NCI-H460 (cell line): ENCODE measurements at places on chromosomes 1 and 21. TPM values are rescaled to one million over a fixed set of nuclear protein-coding genes. Genes with fewer than 3 reads are reported as not detected.

The PLPPR4 gene
- not detected in 2 replicates for total RNA-seq

The OR2W3 gene
- not detected in 2 replicates for total RNA-seq

The PRPF38A gene
- 9.4 and 11.9 TPM in 2 replicates for total RNA-seq

The WNT9A gene
- 0.06 and 0.10 TPM in 2 replicates for total RNA-seq

The TSTD1 gene
- 29.8 and 37.6 TPM in 2 replicates for total RNA-seq

The TUT4 gene
- total RNA-seq = 27.5 and 29.4 TPM in 2 replicates

The RAB3B gene
- total RNA-seq = 88.3 and 96.5 TPM in 2 replicates

The LINGO4 gene
- not detected in 2 replicates for total RNA-seq

The OR2T6 gene
- total RNA-seq = not detected in 2 replicates

The SELP gene
- total RNA-seq = not detected in 2 replicates

The TRIM33 gene
- total RNA-seq = 15.2 and 18.4 TPM in 2 replicates

The CLCA1 gene
- not detected in 2 replicates for total RNA-seq

GRCh38 chr1:8883491-8883890 is 5.0 kb upstream of the ENO1 start:
- no peak for DNase-seq

DNA sequence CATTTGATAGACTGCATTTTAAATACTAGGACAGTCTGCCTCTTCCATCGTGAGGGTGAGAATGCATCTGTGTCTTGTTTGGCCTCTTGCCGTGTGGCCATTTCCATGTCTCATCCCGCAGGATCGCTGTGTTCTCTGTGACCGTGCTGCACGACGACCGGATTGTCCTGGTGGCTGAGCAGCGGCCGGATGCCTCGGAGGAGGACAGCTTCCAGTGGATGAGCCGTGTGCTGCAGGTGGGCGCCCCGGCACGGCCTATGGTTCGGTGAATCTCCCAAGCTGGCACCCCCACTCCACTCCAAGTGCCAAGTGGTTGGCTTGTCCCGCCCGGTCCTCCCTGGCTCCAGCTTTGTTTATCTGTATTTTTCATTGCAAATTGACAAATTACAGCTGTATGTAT is 55.2 kb downstream of the S100B start:
- no peak for DNase-seq

GRCh38 chr1:15066191-15066590 is 87.4 kb upstream of the TMEM51 start:
- DNase-seq = no peak

DNA sequence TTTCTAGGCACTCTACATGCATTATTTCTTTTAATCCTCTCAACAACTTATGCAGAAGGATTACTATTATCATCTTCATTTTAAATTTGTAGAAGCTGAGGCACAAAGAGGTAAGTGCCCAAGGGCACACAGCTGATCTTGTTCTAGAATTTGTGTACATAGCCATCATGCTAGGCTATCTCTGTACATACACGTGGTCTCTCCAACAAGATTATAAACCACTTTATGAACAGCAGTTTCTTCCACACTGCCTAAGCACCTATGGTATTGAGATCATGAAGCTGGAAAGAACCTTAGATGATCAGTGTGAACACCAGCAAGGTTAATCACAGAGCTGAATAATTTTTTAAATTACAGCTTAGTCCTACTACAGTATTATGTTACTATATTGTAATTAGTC is 28.9 kb downstream of the UCHL5 start:
- DNase-seq = no peak

GRCh38 chr1:116089870-116090269 is 21.3 kb upstream of the MAB21L3 start:
- no peak for DNase-seq

GRCh38 chr1:19698181-19698580 is 33.5 kb downstream of the HTR6 start:
- no peak for DNase-seq

DNA sequence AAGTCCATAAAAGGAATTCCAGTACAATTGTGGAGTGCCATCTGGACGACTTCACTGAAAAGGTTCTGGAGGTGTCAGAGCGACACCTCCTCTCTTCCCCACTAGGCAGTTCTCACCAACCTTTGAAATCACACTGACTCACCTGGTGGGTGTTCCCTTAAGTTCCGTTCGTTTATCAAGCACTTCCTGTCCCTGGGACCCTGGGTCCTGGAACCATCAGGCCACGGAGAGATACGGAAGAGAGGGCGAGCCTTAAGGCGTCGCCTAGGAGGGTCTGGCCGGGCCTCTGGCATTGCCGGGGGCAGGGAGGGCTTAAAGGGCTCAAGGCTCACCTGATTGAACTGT is 317 bp downstream of the SPAG17 start:
- DNase-seq = no peak

DNA sequence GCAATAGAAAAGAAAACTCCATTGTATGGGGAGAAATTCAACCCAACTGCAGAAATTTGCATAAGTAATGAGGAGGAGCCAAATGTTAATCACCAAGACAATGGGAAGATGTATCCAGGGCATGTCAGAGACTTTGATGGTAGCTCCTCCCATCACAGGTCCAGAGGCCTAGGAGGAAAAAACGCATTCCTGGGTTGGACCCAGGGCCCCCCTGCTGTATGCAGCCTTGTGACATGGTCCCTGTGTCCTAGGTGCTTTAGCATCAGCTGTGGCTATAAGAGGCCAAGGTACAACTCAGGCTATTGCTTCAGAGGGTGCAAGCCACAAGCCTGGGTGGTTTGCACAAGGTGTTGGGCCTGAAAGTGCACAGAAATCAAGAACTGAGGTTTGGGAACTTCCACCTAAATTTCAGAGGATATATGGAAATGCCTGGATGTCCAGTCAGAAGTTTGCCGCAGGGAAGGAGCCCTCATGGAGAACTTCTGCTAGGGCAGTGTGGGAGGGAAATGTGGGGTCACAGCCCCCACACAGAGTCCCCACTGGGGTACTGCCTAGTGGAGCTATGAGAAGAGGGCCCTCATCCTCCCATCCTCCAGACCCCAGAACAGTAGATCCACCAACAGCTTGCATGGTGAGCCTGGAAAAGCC is 162.3 kb downstream of the TGFB2 start:
- no peak for DNase-seq

- DNase-seq = no peak
Observed at GRCh38 chr1:159823406-159823805, 3.3 kb upstream of the SLAMF8 start.

GRCh38 chr1:187788718-187789117 is 960.0 kb downstream of the PLA2G4A start:
- no peak for DNase-seq

DNA sequence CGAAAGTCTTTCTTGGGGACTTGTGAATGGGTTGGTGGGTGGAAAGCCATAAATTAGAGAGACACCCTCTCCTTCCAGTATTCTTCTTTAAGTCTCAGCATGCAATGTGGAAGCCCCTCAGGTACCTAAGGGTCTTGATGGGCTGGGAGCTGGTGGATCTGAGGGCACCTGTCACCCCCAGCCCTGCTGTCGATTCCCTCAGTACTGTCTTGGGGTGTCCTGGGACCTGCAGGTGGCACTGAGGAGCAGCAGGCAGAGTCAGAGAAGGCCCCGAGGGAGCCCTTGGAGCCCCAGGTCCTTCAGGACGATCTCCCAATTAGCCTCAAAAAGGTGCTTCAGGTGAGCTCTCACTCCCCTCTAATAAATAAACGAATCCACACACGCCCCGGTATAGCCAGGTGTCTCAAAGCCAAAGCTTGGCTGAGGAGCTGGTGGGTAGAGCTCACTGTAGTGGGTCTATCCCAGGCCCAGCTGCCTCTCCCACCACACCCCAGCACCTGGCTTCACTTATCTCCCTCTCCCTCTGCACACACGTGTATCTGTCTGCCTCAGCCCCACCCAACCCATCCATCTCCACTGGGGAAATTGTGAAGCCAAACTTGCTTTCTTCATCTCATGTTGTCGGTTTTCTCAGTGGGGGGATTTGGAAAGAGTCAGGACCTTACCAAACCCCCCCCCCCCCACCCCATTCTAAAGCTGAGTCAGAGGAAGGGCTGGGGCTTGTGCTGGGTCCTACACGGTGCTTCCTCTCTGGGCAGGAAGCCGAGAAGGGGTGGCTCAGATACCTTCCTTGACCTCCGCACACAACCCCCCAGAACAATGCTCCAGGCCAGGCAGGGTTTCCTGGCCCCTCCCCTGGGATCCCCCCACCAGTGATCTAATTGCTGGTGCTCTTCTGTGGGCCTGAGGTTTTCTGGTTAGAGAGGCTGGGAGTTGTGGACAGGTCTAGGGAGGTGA is 1.6 kb downstream of the ADAM15 start:
- DNase-seq = peak; percentile 51

DNA sequence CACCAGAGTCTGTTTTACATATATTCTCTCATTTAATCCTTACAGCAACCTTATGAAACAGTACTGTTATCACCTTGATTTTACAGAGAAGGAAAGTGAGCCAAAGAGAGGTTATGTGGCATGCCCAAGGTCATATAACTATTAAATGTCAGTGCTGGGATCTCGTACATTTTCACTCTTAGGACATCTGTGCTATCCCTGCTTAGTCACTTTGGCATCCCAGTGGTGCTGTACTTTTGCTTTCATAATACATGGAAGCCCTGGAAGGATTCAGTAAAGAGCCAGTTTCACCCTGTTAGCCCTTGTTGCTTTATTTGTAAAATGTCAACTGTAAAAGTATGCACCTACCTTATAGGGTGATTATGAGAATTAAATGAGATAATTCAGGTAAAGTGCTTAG is 104.4 kb downstream of the NFIA start:
- no peak for DNase-seq

DNA sequence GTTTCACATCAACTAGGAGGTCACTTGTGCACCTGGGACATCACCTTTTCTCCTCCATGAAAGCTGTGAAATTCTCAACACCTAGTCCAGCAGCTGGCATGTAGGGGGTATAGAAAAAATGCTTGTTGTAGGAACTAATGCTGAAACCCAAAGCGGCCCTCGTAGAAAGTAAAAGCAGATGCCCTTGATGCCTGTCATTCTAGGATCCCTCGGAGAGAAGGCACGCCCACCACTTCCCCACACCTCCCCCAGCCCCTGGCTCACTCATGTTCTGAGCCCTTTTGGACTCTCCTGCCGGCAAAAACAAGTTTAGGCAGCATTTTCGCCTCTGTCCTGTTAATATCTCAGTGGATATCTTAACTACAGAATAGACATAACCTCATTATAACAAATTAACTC is 36.5 kb downstream of the RIPK4 start:
- DNase-seq = no peak

GRCh38 chr1:5829414-5829813 is 162.8 kb downstream of the NPHP4 start:
- no peak for DNase-seq

GRCh38 chr1:225482421-225482950 is 54.6 kb upstream of the LBR start:
- DNase-seq = no peak

GRCh38 chr1:66296951-66297350 is 237.0 kb upstream of the SGIP1 start:
- no peak for DNase-seq

GRCh38 chr1:208183977-208184911 is 59.9 kb downstream of the PLXNA2 start:
- DNase-seq = peak; percentile 94

DNA sequence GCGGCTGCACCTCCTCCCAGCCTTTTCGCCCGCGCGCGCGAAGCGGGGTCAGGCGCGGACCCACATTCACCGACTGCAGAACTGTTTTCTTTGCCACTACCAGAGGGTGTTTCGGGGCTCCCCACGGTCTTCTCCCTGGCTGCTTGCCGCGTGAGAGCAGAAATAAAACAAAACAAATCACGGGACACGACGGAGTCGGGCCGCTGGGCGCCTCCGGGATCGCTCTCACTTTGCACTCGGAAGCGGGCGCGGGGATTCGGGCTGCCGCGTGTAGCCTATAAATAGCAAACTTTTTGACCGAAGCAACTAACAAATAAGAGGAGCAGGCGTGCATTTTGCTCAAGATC is 412.3 kb upstream of the ESRRG start:
- DNase-seq = no peak

- DNase-seq = no peak
Observed at GRCh38 chr1:96741335-96741734, 19.8 kb downstream of the PTBP2 start.

GRCh38 chr1:70720109-70720508 is 309.0 kb downstream of the CTH start:
- DNase-seq = no peak

GRCh38 chr1:3352299-3352951 is 102.0 kb upstream of the ARHGEF16 start:
- DNase-seq = no peak

GRCh38 chr1:29121516-29121935 is 2.2 kb downstream of the TMEM200B start:
- no peak for DNase-seq

- peak; percentile 65 for DNase-seq
Observed at GRCh38 chr1:31723828-31724359, 20.1 kb upstream of the COL16A1 start.

- DNase-seq = no peak
Observed at GRCh38 chr1:234836045-234836681, 226.2 kb upstream of the IRF2BP2 start.

DNA sequence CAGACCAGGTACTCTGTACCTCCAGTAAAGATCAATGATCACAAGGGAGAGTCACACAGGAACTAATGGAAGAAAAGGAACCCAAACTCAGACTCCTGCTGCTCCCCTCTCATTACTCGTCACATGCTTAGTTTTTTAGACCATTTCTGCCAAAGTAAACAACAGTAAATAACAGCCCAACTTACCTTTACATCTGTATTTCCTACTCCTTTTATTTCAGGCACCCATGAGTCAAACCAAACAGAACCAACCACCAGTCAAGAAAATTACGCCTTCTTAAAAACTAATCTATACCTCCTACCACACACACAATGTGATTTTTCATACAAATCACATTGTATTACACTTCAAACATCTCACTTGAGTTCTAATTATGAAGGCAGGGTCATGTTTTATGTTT is 61.4 kb upstream of the HTR1D start:
- no peak for DNase-seq

GRCh38 chr1:36425791-36426190 is 24.5 kb downstream of the OSCP1 start:
- DNase-seq = no peak

- DNase-seq = no peak
Observed at GRCh38 chr1:33341190-33341589, 20.3 kb upstream of the A3GALT2 start.

DNA sequence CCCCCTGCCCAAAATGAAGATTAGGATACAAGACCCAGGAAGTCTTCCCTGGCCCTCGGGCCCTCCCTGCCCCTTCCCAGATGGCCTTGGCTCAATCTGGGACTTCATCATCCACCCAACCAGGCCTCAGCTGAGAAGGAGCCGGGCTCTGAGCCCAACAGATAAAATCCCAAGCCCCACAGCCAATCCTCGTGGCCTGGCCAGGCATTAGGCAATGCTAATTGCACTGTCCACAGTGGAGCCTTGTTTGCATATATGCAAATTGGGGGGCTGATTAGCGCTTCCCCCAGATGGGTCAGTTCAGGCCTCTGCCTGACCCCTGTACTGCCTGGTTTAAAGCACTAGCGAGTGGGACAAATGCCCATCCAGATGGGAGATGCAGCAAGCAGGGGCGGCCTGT is 34.9 kb downstream of the IGSF21 start:
- DNase-seq = no peak
